ENCODE measurements at places on chromosomes 5 and 9. TPM values are rescaled to one million over a fixed set of nuclear protein-coding genes. Genes with fewer than 3 reads are reported as not detected.

DNA sequence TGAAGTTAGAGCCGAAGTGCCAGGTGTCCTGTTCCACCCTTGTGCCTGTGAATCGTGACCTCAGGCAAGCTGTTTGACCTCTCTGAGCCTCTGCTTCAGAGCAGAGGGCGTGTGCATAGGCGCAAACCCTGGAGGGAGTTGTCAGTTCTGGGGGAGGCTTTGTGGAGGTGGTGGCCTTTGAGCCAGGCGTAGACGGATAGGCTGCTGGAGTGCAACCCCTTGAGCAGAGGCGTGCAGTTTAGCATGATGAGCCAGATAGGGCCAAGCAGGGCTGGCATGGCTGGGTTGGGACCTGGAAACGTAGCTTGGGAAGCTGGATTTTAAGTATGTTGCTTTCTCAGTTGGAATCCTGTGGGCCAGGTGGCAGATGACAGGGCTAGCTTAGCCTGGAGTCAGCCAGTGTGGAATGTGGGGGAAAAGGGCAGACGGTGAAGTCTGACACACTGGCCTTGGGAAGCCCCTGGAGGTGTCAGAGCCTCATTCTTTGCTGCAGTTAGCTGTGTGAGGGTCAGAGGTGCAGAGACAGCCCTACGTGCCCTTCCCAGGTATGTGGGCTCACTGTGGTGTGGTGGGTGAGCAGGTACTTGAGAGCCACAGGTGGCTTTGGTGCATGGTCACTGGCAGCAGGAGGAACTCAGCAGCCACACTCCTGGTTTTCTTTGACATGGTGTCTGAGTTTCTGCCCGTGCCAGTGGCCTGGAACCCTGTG is 93.4 kb downstream of the DAB2IP start:
- DNase-seq = no peak

DNA sequence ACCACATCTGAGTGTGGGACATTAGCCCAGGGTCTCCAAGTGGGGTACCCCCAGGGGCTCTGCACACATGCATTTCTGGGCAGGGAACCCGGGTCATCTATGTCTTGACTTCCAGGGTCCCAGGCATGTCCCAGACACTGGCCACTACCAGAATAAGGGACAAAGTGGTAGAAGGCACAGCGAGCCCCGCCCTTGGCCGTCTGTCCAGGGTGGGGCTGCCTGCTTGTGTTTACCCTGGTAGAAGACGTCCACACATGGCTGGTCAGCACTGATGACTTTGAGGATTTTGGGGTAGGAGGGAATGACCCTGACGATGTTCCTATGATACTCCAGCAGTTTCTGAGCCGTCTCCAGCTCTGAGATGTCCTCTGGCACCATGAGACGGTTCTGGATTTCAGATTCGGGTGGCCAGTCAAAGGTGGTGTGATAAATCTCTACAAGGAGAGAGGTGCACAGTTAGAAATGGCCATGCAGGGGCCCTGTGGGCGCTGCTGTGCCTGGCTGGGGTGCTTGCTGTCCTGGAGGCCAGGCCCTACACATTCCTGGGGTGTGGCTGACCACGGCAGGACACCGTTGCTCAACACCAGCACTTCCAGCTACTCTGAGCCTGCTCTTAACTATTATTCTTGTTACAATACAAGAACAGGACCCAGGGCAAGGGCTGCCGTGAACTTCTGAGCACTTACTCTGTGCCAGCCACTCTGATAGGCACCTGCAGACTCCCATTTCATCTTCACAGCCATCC is 51.3 kb downstream of the AK8 start:
- no peak for DNase-seq

DMRT2 gene
- total RNA-seq = 0.79 TPM

CCDC152 gene
- 8.4 TPM for total RNA-seq

SPAAR gene
- 5.1 TPM for total RNA-seq

- DNase-seq = no peak
These were observed 164.1 kb upstream of the MPDZ start for GRCh38 chr9:13443346-13444244.

DNA sequence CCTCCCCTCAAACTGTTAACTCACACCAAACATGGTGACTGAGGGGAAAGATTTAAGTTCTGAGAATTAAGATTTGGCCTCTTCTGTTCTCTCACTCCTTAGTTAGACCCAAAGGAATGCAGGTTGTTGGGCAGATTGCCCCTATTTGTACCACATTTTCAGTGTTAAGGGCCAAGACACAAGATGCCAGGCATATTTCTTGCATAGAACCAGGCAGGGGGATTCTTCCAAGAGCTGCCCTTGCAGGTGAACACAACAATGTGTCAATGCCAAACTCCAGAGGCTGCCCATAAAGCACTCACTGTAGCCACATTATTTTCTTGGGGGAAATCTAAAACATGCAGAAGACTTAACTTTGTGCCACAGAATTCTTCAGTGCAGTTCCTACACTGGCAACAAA is 14.7 kb downstream of the MPDZ start:
- DNase-seq = no peak

ANKRD31 gene
- total RNA-seq = 0.10 TPM

GRCh38 chr5:98763001-98763630 is 10.3 kb upstream of the RGMB start:
- no peak for DNase-seq

All from upper lobe of left lung (tissue), 6 donors.